Stimulated activated CD4-positive, alpha-beta T cell treated with anti-CD3 and anti-CD28 coated beads, Interleukin-15, amount 100 ng/mL, for 24 hours (primary cell): ENCODE measurements at places on chromosomes 2 and 18.

DNA sequence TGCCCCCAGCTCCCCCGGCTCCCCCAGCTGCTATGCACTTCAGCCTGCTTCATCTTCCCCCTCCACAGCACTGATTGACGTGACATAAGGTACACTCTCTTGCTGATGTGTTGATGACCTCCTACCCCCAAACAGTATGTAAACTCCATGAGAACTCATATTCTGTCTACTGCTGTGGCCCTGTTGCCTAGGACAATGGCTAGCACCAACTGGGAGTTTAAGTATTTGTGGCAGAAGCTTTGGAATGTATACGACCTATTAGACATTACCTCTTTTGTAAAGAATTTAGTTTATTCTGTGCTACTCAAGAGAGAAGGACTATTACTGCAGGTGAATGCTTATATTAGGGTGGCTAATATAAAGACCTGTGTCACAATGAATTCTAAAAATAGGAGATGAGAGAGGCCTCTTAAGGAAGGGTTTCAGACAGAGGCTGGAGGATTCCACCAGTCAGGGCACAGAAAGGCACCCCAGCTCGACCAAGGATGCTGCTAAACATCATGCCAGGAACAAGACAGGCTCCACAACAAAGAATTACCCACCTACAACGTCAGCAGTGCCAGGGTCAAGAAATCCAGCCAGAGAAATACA lies 60.6 kb downstream of the CABYR start:
- no peak for DNase-seq

- no peak for DNase-seq
These were observed 76.2 kb downstream of the NRP2 start for GRCh38 chr2:205758500-205758899.

DNA sequence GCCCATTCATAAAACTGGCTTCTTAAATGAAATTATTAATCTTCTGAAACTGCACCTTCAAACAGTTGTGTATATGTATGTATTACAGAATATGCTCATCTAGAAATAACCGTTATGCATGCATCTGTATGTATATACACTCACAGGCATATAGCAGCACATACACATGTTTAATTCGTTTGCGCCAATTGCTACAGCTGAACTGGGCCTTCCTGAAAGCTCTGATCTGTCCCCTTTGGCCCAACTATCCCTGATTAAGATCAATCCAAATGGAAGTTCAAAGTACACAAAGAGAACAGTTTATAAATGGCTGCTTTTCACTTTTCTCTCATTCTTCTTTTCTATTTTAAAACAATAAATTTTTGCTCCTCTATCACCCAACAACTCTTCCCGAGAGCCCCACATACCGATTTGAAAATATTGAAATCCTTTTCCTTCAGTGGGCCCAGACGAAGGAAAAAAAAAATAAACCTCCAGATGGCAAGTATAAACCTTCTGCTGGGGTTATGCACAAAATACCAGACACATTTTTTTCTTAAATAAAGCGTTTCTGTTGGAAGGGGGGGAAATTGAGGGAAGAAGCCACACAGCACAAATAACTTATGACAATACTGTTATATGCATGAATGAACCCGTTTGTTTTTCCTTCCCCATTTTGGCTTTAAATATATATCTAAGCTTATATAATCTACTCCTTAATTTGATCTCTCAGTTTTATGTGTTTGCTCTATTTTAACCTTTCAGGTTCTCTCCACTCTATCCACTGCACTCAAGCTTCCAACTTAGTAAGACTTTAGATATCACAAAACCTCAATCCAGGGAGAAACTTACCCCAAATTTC lies 267.3 kb downstream of the TCF4 start:
- no peak for DNase-seq

DNA sequence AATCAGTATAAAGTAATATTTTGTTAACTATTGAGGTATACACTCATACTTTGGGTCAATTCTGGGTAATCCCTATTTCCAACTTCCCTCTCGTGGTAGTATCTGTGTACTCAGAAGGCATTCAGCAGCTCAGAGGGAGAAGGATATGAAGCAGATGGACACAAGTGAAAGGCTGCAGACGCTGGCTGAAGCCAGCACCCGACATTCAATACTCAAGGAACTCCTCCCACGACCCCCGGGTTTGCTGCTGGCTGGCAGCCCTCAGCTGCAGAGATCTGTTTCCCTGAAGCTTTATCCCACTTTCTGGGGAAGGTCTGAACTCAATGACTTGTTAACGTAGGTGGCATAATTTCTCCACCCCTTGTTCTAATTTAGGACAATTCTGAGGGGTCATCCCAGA lies 847.3 kb upstream of the SOX11 start:
- no peak for DNase-seq

GRCh38 chr2:54615832-54616534 lies 107.5 kb upstream of the EML6 start:
- DNase-seq = no peak

DNA sequence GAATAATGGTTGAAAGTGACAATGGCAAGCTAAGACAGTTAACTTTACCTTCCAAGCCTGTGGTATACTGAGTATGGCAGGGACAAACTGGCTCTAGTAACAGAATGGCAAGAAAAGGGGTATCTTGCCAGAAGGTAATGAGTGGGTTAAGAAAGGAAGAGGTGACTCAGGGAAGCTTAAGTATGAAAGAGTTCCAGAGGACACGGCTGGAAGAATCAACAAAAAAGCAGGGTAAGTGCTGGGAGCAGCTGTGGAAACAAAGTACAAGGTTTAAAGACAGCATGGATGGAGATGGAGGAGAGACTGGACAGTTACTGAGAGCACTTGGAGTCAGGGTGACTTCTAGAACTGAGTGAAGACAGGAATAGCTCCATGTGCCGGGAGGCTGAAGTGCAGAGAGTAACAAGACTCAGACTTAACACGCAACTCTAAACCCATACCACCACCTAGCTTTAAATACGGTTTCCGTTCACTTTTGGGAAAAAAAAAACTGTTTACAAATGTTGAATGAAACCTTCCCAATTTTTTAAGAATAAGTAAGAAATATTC lies 69.0 kb downstream of the REV1 start:
- DNase-seq = no peak
